Foreskin fibroblast (primary cell): ENCODE measurements at places on chromosomes 7 and 10.

- no peak for DNase-seq
Observed at GRCh38 chr10:54797636-54798321, 3.3 kb downstream of the PCDH15 start.

GRCh38 chr7:3091631-3092030, 48.0 kb upstream of the CARD11 start:
- DNase-seq: no peak

GRCh38 chr7:5666361-5666760, 115.1 kb downstream of the RNF216 start:
- DNase-seq: no peak

GRCh38 chr10:52950578-52950977, 178.0 kb upstream of the MBL2 start:
- DNase-seq: no peak

DNA sequence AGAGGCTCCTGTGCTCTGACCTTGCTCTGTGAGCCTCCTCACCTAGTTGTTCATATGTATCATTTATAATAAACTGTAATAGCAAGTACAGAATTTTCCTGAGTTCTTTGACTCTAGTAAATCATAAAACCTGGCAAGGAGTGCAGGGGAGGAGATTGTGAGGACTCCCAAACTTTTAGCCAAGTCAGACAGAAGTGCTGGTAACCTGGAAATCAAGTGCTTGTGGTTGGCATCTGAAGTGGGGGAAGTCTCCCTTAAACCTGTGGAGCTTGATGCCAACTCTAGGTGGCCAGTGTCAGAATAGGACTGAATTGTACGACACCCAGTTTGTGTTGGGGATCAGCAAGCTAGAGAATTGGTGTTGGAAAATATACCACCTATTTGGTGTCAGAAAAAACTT, 206.3 kb upstream of the GRB10 start:
- DNase-seq: no peak

GRCh38 chr7:974172-974571, 1.2 kb downstream of the COX19 start:
- DNase-seq: no peak
